ENCODE measurements at places on chromosomes 4 and X. TPM values are rescaled to one million over a fixed set of nuclear protein-coding genes. Genes with fewer than 3 reads are reported as not detected.
A peak's percentile ranks its signal among the peaks of the same experiment; 100 is the strongest.

- no peak for DNase-seq
- H3K4me1 ChIP-seq = no peaks in the 10 kb centered on the region
- no peaks in the 10 kb centered on the region for H3K36me3 ChIP-seq
- no peak overlapping the region for H3K27ac ChIP-seq
Measured at GRCh38 chrX:34218063-34218462, 85.9 kb upstream of the FAM47A start.

- no peak overlapping the region for H3K4me3 ChIP-seq
- no peaks in the 10 kb centered on the region for H3K36me3 ChIP-seq
- DNase-seq = no peak
Measured at GRCh38 chr4:168677063-168677462, 180.2 kb downstream of the PALLD start.

DNA sequence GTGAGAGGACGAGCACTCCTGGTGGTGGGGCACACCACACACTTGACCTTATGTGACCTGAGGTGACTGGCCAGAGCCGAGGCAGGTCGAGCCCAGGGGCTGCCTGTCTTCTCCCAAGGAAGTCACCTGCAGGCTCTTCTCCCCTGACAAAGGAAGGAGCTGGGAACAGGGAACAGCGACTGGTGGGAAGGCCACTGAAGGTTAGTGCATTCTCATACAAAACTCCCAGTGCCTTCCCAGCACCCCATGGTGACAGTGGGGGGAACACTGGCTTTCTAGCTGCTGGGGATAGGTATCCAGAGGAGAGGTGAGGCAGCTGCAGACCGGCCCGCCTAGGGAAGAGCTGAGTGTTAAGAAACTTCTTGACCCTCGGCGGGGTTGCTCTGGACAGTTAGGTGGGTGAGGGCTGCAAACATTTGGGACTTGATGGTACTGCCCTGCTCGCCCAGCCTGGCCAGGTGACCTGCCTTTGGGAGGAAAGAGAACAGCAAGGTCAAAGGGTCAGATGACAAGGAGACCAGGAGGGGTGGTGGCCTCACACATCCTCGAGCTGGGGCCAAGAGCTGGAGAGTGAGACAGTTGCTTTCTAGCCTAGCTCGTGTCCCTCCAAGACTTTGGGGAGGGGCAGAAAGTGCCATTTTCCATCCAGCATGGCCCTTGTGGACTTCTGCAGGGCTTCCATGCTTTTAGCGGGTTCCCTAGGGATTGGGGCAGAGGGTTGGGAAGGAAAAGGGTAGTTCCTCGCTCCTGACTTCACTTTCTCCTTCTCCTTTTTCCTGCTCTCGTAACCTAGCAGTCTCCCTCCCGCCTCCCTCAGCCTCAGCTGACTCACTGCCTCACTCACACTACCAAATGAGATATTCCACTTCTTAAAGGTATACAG, 2.7 kb downstream of the NALF2 start:
- DNase-seq = no peak
- H3K4me3 ChIP-seq = no peak overlapping the region
- no peak overlapping the region for H3K27ac ChIP-seq
- H3K4me1 ChIP-seq = peaks cover 6% of the 10 kb centered on the region

GLRA2 gene
- total RNA-seq = not detected

- no peak overlapping the region for H3K4me3 ChIP-seq
- no peaks in the 10 kb centered on the region for H3K36me3 ChIP-seq
- H3K4me1 ChIP-seq = peaks cover 24% of the 10 kb centered on the region
- H3K27me3 ChIP-seq = no peaks in the 10 kb centered on the region
- no peak overlapping the region for H3K27ac ChIP-seq
- no peak for DNase-seq
Measured at GRCh38 chr4:184292877-184293276, 75.2 kb upstream of the ENPP6 start.

SLC4A4 gene
- not detected for total RNA-seq

- H3K36me3 ChIP-seq = no peaks in the 10 kb centered on the region
- no peaks in the 10 kb centered on the region for H3K4me1 ChIP-seq
- DNase-seq = no peak
- no peaks in the 10 kb centered on the region for H3K27me3 ChIP-seq
Measured at GRCh38 chr4:168759959-168760527, 250.0 kb downstream of the CBR4 start.

DNA sequence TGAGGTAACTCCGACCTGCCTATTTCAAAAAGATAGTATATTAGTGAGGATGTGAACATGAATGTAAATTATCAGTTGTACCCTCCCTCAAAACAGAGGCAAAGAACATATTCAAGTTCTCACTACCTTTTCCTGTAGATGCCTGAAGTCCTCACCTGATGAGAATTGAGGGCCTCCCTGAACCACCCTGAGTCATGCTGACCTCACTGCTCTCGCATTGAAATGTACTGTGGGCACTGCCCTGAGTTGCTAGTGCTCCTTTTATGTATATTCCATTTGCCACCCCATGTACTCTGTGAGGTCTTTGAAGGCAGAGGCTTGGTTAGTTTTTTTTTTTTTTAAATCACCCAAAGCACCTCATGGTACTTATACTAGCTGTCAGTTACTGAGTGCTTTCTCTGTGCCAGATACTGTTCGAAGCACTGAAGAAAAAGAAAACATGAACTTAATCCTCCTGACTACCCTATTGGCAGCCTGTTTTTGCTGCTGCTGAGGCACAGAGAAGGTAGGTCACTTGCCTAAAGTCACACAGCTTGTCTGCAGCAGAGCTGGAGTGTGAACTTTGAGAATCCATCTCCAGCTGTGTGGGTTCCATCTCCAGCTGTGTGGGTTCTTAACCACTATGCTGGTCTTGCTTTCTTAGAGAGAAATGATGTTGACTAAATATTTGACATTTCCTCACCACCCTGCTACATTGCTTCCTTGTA, 253.1 kb upstream of the GPC4 start:
- DNase-seq = no peak
- H3K4me3 ChIP-seq = no peak overlapping the region
- no peak overlapping the region for H3K27ac ChIP-seq
- no peaks in the 10 kb centered on the region for H3K36me3 ChIP-seq
- no peaks in the 10 kb centered on the region for H3K4me1 ChIP-seq

DNA sequence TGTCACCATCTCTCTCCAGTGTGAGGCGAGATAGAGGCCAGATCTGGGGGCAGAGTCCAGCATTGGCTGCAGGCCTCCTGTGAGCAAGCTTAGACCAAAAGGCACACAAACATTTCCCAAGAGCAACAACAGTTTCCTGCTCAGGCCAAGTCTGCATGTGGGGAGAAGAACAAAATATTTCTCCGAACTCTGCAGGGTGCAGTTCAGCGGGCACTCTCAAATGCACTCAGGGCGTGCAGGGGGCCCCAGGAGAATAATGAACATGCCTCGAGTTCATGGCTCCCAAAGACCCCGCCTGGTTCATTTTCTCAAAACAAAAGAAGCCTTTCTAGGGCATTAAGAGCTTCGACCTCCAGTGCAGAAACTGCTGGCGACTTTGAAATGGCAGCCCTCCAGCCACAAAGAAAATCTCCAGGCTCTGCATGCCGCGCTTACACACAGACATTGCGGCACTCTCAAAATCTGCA, 57.8 kb upstream of the HELT start:
- peaks cover 3% of the 10 kb centered on the region for H3K27me3 ChIP-seq
- H3K4me3 ChIP-seq = no peak overlapping the region
- no peak for DNase-seq
- no peak overlapping the region for H3K27ac ChIP-seq

DNA sequence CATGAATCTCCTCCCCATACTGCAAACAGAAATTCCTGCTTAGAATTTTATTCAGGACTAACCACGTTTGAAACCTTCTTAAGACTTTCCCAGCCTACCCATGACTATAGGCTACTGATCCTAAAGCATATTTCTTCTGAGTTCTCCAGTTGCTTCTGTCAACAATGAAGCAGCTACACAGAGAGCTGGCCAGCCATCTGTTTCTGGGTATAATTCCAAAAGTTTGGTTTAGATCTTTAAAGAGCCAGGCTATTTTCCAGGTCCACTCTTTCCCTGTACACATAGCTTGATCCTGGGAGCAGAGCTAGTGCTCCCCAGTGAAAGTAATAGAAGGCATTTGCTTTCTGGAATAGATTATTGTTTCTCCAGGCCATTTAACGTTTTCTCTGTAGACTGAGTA, 4.0 kb upstream of the ITM2A start:
- H3K4me3 ChIP-seq = no peak overlapping the region
- H3K27me3 ChIP-seq = no peaks in the 10 kb centered on the region
- no peak overlapping the region for H3K27ac ChIP-seq
- no peak for DNase-seq
- H3K36me3 ChIP-seq = peaks cover 6% of the 10 kb centered on the region

GRCh38 chrX:1124531-1124930, 87.9 kb downstream of the CRLF2 start:
- peaks cover 7% of the 10 kb centered on the region for H3K27me3 ChIP-seq
- DNase-seq = no peak
- H3K4me3 ChIP-seq = no peak overlapping the region

GRCh38 chr4:147479376-147479775, 1.5 kb upstream of the EDNRA start:
- H3K4me3 ChIP-seq = no peak overlapping the region
- H3K36me3 ChIP-seq = no peaks in the 10 kb centered on the region
- H3K27ac ChIP-seq = no peak overlapping the region
- no peaks in the 10 kb centered on the region for H3K4me1 ChIP-seq
- H3K27me3 ChIP-seq = peaks cover 18% of the 10 kb centered on the region

NSDHL gene
- 18.4 TPM for total RNA-seq

SPANXN4 gene
- not detected for total RNA-seq

GRCh38 chrX:129748305-129748704, 9.5 kb downstream of the XPNPEP2 start:
- H3K4me3 ChIP-seq = no peak overlapping the region
- H3K27me3 ChIP-seq = no peaks in the 10 kb centered on the region
- no peak for DNase-seq
- H3K27ac ChIP-seq = no peak overlapping the region
- no peaks in the 10 kb centered on the region for H3K36me3 ChIP-seq

ZIC3 gene
- total RNA-seq = not detected

DNA sequence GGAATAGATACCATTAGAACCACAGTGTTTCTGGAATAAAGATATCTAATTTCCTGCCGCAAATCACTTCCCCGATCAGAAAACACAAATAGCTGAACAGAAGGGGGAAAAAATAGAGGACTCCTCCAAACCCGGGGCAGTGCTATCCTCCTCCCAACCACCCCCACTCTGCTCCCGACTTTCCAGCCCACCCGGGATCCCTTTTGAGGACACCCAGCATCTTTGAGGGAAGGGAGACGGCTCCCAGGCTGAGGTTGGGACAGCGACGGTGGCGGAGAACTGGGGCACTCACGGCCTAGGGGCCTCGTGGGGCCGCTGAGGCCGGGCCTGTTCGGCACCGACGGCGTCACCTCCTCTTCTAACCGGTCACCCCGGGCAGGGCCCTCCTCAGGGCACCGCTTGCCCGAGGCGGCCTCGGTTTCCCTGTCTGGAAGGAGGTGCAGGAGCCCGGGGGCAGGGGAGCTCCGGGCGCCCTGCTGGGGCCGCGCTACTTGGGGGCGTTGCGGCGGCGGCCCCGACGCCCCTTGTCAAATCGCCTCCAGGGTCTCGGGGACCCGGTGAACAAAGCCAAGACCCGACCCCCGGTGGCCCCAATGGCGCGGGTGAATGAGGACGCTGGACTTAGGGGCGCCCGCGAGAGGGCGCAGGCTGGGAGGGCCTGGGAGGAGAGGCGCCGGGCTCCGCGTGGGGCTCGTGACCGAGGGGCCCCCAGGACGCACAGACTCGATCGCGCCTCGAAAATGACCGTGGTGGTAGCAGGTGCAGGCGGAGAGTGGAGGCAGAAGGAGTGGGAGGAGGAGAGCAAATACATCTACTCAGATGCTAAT, 6.9 kb upstream of the ARX start:
- H3K4me3 ChIP-seq = no peak overlapping the region
- no peaks in the 10 kb centered on the region for H3K36me3 ChIP-seq
- no peak overlapping the region for H3K27ac ChIP-seq
- H3K27me3 ChIP-seq = peaks cover 33% of the 10 kb centered on the region

GRCh38 chr4:97759785-97760184, 383.5 kb downstream of the STPG2 start:
- no peak overlapping the region for H3K4me3 ChIP-seq
- H3K27me3 ChIP-seq = no peaks in the 10 kb centered on the region
- H3K36me3 ChIP-seq = no peaks in the 10 kb centered on the region
- no peak overlapping the region for H3K27ac ChIP-seq
- DNase-seq = no peak

MAGED4B gene
- 5.0 TPM for total RNA-seq

DNA sequence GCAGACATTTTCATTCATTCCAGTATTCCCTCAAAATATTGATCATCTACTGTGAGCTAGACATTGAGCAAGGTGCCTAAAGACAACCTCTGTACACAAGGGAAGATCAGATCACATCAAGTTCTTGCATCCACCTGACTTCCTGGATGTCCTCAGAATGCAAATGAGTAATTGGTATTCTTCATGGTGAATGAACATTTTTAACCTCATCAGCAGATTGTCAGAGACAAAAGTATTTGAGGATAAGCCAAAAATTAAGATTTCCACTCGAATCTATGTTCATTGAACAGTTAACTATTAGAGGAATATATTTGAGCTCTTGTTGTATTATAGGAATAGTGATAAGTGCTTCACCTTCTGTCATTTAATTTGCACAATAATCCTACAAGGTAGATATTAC, 1.3 kb downstream of the SMARCAD1 start:
- no peak overlapping the region for H3K27ac ChIP-seq
- H3K36me3 ChIP-seq = peaks cover 44% of the 10 kb centered on the region
- H3K4me1 ChIP-seq = peaks cover 41% of the 10 kb centered on the region
- H3K4me3 ChIP-seq = peak overlapping the region; percentile 99
- no peak for DNase-seq

DNA sequence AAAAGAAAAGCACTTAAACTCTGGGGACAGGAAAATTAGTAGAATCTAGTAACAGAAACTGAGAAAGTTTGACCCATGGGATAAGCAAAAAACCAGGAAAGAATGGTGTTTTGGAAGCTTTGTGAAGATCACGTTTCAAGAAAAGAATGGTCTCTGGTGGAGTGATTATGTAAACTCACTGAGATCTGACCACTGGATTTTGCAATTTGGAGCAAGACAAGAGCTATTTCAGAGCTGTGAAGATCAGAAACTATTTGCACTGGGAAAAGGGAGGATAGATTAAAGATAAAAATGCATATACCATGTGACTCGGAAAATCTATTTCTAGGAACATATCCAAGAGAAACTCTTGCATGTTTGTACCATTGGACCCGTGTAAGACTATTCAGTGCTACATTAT, 4.3 kb downstream of the TMPRSS11D start:
- no peak overlapping the region for H3K4me3 ChIP-seq
- DNase-seq = no peak
- peaks cover 3% of the 10 kb centered on the region for H3K27me3 ChIP-seq
- H3K36me3 ChIP-seq = no peaks in the 10 kb centered on the region
- no peaks in the 10 kb centered on the region for H3K4me1 ChIP-seq

- peak overlapping the region; percentile 80 for H3K4me3 ChIP-seq
- H3K27ac ChIP-seq = no peak overlapping the region
- no peaks in the 10 kb centered on the region for H3K36me3 ChIP-seq
- H3K4me1 ChIP-seq = peaks cover 42% of the 10 kb centered on the region
- H3K27me3 ChIP-seq = peaks cover 50% of the 10 kb centered on the region
Measured at GRCh38 chr4:125313989-125314667, 627 bp upstream of the FAT4 start.

RCHY1 gene
- 28.5 TPM for total RNA-seq

APLN gene
- total RNA-seq = not detected

- H3K36me3 ChIP-seq = no peaks in the 10 kb centered on the region
- DNase-seq = no peak
- no peak overlapping the region for H3K27ac ChIP-seq
- no peaks in the 10 kb centered on the region for H3K27me3 ChIP-seq
- H3K4me1 ChIP-seq = no peaks in the 10 kb centered on the region
Measured at GRCh38 chrX:3443184-3443583, 96.7 kb upstream of the MXRA5 start.

Measured in activated B cell treated with CpG ODN at 0.5 μM for 24 hours (primary cell).